Inflammatory macrophage treated with lipopolysaccharide for 4 hours (primary cell): ENCODE measurements at places on chromosomes 1 and 21.

DNA sequence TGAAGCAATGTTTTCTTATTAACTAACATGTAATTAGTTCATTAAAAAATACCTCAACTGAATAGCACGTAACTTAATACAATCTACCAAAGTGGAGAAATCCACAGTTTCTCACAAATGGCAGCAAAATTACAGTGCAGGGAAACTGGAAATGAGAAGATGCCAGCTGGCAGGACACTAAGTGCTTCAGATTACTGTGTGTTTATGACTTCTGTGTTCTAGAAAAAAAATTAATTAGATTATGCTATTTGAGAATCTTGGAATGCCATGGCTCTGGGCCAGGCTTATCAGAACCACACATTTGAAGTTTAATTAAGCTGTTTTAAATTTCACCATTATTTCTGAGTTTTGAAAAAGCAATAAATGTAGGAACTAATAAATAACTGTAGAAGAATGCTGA is 357.6 kb downstream of the TGFB2 start:
- DNase-seq = no peak

- DNase-seq = no peak
Observed at GRCh38 chr1:40723196-40723955, 31.9 kb downstream of the NFYC start.

- DNase-seq = no peak
Observed at GRCh38 chr1:98429965-98430443, 231.5 kb upstream of the SNX7 start.

- DNase-seq = no peak
Observed at GRCh38 chr1:164801791-164802502, 243.0 kb downstream of the PBX1 start.

- no peak for DNase-seq
Observed at GRCh38 chr1:176925223-176925622, 239.3 kb downstream of the ASTN1 start.

DNA sequence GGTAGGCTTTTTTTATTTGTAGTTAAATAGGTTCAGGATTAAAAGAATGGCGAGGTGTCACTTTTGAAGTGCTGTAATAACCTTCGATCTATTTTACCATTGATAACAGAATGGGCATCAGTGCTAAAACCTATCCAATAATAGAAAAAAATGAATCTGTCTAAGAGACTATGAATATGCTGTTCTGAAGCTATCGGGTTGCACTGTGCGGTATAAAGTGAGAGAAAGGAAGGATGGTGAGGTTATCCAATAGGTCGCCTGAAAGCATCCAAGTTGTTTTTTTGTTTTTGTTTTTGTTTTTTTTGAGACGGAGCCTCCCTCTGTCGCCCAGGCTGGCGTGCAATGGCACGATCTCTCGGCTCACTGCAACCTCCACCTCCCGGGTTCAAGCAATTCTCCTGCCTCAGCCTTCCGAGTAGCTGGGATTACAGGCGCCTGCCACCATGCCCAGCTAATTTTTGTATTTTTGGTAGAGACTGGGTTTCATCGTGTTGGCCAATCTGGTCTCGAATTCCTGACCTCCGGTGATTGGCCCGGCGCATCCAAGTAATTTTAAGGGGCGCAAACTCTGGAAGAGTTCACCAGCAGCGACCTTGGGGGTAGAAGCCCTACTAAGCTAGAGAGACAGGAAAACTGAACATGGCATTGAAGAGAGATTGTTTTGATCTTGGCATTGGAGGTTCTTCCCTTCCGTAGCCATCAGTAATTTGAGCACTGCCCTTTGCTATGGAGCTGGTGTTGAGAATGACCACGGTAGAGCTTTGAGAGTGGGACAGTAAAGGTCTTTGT is 8.7 kb upstream of the MDM4 start:
- peak; percentile 42 for DNase-seq

- DNase-seq = no peak
Observed at GRCh38 chr1:211892577-211892976, 62.0 kb upstream of the LPGAT1 start.

GRCh38 chr1:66253330-66253921 is 280.5 kb upstream of the SGIP1 start:
- peak; percentile 88 for DNase-seq

DNA sequence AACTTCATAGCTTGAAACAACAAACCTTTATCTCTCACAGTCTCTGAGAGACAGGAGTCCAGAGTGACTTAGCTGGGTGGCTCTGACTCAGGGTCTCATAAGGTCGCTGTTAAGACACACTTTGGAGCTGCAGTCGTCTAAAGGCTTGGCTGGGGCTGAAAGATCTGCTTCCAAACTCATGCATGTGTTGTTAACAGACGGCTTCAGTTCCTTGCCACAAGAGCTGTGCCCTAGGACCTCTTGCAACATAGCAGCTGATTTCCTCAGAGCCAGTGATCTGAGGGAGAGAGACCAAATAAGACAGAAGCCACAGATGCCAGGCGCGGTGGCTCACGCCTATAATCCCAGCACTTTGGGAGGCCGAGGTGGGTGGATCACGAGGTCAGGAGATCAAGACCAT is 176.8 kb downstream of the DISC1 start:
- peak; percentile 86 for DNase-seq

GRCh38 chr1:58094221-58094620 is 452.3 kb downstream of the OMA1 start:
- no peak for DNase-seq

GRCh38 chr1:16903458-16903796 is 7.6 kb downstream of the RNU1-2 start:
- no peak for DNase-seq

- DNase-seq = no peak
Observed at GRCh38 chr1:182227864-182228547, 163.6 kb downstream of the GLUL start.

DNA sequence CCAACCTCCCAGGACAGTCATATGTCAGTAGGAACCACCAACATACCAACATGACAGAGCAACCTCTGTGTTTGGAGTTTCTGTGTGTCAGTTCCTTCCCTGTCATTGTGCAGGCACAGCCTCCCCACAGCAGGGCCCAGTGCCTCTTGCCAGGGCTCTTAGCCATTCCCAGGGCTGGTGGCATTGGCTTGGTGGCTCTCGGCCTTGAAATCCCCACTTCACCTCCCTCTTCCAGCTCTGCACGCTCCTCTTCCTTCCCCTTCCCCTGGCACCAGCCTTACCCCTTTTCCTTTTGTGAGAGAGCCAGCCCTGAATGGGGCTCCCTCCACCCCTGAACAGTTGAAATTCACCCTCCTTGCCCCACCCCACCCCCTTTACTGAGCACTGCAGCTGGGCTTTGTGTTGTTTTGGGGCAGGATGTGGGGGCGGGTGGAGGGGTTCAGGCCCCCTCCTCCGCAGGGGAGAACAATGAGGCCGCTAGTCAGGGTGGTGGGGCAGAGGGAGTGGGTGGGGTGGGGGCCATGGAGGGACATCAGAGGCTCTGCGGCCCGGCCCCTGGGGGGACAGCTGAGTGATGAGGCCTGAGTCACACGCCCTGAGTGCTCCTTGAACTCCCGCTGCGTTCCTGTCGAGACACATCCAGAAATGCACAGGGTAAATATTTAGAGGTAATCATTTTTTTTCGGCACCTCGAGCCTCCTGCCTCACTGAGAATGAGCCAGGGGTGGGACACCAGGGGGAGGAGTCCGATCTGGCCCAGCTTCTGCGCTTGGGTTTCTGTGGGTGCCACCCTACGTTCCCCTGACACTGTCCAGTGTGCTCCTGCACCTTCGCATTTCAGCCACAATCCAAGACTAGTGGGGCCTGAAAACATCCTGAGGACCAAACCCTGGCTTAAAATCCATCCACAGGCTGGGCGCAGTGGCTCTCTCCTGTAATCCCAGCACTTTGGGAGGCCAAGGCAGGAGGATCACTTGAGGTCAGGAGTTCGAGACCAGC is 28.6 kb downstream of the LGR6 start:
- DNase-seq = no peak

DNA sequence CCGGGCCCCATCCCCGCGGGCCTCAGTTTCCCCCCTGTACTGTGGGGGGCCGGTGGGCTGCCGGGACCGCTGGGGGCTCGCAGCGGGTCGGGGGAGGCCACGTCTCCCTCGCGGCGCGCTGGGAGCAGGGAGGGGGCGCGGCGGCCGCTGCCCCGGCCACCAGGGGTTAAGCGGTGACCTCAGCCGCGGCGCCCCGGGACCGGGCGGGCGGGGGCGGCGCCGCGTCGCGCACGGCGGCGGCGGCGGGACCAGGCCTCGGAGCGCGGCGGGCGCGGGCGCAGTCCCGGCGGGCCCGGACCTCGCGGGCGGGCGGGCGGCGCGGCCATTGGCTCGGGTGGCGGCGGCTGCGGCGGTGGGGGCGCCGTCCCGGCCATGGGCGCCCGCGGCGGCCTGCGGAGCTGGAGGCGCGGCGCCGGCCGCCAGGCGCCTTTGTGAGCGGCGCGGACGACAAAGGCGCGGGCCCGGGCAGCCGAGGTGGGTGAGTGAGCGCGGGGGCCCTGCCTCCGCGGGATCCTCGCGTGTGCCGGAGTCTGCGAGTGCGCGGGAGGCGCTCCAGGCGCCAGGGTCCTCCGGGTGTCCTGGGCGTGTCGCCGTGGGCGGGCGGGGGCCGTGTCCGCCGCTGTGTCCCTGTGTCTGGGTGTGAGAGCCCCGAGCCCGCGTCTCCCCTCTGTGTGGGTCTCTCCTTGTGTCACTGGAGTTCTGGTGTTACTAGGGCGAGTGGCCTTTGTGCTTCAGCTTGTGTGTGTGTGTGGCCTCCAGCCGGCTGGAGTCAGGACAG is at the start of gene ARHGEF10L:
Gene ARHGEF10L (plus strand): TSS at position 222 of the 778 bp plus-strand sequence. CDS start 40,898 bp downstream, outside the sequence.
- peak; percentile 20 for DNase-seq

GRCh38 chr1:107016376-107016978 is 40.0 kb upstream of the PRMT6 start:
- no peak for DNase-seq

GRCh38 chr1:26287033-26287711 is 7.3 kb downstream of the SH3BGRL3 start:
- DNase-seq = peak; percentile 69
